ENCODE measurements at places on chromosomes 7 and 10.

GRCh38 chr10:49138361-49138891 lies 4.6 kb upstream of the FAM170B start:
- DNase-seq: no peak

- no peak for DNase-seq
Observed at GRCh38 chr7:3194501-3195141, 106.4 kb upstream of the SDK1 start.

GRCh38 chr10:123073187-123073586 lies 62.6 kb upstream of the HMX3 start:
- DNase-seq: no peak

DNA sequence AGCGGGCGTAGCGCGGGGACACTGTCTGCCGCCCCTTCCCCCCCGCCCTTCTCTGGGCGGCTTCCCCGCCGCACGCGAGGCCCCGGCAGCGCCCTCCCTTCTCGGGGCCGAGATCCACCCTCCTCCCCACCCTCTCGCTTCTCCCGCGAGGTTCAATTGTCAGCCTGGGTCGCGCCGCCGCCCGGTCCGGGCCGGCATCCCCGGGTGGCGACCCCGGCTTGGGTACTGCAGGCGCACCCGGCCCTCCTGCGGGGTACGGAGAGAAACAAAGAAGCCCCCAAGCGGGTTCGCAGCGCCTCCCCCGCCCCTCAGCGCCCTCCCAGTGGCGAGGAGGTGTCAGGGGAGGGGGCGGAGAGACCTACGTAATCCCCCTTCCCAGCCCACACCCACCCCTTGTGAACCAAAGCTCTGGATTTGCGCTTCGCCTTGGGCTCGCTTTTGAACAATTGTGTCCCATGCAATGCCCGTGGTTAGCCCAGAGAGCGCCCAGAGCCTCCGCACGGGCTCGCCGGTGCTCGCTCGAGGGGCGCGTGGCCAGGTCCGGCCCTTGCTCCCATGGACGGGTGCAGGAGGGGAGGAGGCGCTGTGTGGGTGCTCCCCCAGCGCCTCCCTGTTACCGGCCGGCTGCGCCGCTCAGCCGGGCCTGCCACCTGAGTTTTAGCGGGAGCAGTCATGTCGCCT lies 634 bp downstream of the HECW1 start:
- DNase-seq: no peak

GRCh38 chr7:108014747-108015682 lies 12.1 kb upstream of the LAMB1 start:
- DNase-seq: no peak

GRCh38 chr10:47067949-47068940 lies 157.0 kb downstream of the PTPN20 start:
- DNase-seq: no peak

DNA sequence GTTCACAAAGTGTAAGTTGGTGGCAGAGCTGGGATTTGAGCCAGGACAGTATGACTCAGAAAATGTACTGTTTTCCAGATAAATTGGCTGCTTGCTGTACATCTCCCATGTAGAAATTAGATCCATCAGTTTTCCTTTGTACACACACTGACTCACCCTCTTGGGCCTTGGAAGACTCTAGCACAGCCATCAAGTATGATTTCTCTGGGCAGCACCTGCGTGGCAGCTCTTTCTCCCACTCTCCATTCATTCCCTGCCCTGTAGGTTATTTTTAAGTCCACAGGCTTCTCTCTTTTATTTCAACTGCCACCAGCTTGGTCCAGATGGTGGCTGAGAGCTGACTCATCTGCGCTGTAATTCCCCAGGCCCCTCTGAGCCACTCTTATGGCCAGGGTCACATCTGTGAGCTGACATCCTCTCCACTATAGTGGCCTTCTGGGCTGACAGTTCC lies 28.3 kb upstream of the SDK1 start:
- no peak for DNase-seq

DNA sequence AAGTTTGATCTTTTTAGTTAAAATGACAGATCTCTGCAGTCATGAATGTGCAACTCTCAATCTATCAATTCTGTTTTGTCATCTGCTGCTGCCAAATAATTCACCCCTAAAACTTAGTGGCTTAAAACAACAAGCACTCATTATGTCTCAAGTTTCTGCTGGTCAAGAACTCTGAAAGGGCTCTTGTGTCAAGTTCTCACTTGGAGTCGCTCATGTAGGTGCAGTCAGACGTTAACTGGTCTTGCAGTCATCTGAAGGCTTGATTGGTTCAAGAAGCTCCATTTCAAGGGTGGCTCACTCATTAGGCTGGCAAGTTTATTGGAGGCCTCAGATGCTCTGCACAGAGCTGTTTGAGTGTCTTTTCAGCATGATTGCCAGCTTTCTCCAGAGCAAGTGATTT lies 28.5 kb upstream of the LRRC72 start:
- DNase-seq: no peak

DNA sequence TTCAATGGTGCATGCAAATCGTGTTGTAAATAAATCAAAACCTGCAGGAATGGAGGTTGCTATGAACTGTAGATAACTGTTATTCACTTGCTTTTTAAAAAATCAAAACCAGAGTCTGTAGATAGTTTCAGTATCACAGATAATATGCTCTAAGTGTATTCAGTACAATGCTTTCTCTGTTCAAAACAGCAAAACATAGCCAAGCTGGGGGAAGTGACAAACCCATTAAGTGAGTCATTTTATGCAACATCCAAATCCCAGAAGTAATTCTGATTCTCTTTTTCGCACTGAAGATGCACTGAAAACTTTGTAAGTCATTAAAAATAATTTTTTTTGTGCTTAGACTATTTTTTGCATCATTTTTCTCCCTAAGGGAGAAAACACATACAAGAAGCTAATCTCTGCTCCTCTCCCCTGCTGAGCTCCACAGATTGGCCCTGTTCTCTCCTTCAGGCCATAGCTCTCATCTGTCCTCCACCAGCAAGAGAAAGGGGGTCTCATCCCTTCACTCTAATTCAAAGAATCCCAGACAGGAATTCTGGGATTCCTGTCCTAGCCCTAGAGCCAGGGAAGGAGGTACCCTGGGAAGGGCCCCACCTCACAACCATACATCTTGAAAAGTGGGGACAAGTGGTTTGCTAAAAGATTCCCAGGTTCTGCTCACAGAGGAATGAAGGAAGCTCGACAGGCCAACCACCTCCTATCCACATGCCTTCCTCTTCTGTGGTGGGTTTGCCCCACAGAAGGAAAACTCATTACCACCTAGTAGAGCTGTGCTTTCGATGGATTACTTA lies 4.9 kb downstream of the PRTFDC1 start:
- DNase-seq: no peak

DNA sequence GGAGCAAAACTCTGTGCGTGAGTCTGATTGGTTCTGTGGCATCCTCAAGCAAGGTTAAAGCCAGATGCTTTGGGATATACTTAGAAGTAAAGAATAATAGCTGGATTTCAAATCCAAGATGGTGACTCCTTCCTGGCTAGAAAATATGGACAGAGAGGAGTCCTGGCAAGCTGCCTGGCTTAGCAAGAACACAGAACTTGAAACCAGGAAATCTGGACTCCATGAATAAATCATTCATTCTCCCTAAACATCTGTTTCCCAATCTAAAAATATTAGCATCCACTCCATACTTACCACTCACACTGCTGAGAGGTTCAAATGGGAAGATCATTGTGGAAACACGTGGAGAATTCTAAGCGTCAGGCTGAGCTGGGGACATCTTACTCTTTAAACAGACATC lies 1074.1 kb upstream of the AUTS2 start:
- no peak for DNase-seq

DNA sequence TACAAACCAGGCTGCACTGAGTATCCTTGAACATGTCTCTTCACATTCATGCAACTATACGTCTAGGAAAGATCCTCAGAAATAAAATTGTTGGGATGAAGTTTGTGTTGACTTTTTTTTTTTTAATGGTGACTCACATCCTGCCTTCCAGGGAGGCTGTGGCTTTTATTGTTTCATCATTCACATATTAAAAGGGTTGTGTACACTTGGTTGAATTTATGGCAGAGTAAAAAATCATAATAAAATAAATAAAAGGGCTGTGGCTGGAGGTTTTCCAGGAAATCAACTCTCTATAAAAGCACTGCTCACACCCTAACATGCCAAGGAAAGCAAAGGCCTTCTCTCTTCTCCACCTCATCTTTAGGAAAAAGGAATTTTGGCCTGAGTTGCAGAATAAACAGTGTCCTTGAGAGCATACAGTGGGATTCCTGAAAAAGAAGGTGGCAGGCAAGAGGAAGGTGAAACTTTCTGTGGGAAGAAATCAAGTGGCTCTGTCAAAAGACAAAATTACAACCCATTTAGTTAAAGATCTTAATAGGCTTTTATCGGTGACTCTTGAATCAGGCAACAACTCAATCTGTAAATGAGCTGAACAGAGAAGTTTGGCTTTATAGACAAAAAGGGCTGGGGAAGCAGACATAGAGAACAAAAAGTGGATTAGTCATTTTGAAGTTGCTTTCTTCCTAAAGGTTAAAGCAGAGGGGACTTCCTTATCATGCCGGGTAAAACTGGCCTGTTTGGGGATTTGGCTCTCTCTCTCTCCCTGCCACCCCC lies 41.6 kb upstream of the FHIP2A start:
- DNase-seq: no peak

GRCh38 chr7:139457153-139457946 lies 26.1 kb downstream of the KLRG2 start:
- no peak for DNase-seq

DNA sequence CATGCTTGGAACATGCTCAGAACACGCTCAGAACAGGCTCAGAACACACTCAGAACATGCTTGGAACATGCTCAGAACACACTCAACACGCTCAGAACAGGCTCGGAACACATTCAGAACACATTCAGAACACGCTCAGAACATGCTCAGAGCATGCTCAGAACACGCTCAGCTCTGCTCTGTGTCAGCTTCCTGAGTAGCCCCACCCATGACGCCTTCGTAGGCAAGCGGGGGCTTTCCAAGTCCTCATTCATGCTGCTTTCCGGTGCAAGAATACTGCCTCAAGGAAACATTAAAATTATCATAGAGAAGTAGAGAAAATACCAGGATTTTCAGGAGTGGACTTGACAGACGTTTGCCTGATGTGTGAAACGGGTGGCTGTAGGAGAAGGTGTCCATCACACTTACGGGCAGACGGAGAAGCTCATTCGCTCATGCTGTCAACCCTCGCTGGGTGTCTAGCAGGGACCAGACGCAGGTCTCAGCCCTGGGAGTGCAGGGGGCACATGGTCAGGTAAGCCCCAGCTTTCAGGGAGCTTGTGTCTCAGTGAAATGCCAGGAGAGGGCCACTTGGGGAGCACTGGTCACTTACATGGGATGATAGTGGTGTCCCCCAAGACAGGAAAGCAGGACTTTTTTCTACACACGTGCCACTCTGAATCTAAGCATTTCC lies 24.7 kb downstream of the EN2 start:
- DNase-seq: no peak

DNA sequence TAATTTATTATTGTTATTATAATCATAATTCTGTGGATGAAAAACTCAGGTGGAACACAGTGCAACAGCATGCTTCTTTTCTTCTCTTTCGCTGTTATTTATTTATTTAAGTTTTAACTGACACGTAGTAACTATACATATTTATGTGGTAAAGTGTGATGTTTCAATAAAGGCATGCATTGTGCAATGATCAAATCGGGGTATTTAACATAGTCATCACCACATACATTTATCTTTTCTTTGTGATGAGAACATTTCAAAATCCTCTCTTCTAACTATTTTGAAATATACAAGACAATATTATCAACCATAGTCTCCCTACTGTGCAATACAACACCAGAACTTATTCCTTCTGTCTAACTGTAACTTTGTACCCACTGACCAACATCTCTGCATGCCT lies 152.5 kb upstream of the LYZL1 start:
- no peak for DNase-seq

DNA sequence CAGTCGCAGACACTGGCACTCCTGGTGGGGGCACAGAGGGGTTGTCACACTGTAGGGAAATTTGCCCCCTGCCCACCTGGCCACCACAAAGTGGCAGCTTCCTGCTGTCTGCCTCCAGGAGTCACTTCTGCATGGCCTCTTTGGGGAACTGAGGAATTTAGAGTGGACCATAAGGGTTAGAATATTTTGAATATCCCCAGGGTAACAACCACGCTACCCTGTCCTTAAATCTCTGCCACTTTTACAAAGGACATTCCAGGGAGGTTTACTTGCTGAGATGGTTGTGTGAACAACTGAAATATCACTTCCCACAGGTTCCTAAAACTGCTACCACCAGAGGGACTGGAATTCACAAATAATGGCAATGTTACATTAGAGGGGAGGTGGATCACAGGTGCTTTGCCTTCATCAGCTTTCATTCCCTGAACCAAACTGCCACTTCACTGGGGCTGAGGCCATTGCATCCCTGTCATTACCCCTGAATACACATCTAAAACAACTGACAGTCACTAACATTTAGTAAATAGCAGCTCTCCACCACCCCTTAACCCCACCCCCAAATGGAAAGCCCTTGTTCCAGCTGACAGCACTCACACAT lies 88.1 kb upstream of the IFRD1 start:
- no peak for DNase-seq

DNA sequence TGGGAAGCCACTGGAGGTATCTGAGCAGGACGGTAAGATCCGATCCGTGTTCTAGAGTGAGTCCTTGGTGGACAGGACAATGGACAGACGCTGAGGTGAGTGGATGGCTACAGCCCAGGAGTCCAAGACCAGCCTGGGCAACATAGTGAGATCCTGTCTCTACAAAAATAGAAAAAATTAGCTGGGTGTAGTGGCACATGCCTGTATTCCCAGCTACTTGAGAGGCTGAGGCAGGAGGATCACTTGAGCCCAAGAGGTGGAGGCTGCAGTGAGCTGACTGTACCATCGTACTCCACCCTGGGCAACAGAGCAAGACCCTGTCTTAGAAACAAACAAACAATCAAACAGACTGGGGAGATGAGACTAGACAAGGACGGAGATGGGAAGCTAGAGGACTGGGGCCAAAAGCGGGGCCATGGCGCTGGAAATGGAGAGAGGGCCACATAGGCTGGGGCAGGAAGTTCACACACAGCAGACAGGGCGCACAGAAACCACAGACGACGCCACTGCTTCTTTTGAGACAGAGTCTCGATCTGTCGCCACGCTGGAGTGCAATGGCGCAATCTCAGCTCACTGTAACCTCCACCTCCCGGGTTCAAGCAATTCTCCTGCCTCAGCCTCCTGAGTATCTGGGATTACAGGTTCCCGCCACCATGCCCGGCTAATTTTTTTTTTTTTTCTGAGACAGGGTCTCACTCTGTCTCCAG lies 24.7 kb downstream of the DAGLB start:
- no peak for DNase-seq

DNA sequence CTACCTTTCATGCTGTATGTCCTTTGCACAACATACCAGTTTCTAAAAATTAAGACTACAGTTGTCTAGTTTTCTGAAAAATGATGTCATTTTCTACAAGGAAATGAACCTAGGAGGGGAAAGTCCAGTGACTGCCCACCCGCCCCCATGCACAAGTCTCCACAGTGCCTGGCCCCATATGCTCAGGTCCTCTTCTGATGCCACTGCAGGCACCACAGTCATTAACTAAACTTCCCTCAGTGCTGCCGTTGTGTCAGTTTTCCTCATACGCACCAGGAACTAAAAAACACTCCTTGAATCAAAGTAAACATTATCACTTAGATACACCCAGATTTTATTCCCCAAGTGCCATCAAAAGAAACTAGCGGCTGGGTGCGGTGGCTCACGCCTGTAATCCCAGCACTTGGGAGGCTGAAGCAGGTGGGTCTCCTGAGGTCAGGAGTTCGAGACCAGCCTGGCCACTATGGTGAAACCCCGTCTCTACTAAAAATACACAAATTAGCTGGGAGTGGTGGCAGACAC lies 6.9 kb upstream of the TNS3 start:
- DNase-seq: no peak

GRCh38 chr10:111646021-111646420 lies 537.5 kb downstream of the GPAM start:
- no peak for DNase-seq
